ENCODE measurements at places on chromosomes 3 and 15.

GRCh38 chr15:82972990-82973389, 13.0 kb upstream of the RAMAC start:
- DNase-seq = no peak

- DNase-seq = no peak
Measured at GRCh38 chr3:143511174-143511879, 336.9 kb downstream of the SLC9A9 start.

GRCh38 chr15:78063970-78064385, 13.5 kb downstream of the TBC1D2B start:
- DNase-seq = no peak

DNA sequence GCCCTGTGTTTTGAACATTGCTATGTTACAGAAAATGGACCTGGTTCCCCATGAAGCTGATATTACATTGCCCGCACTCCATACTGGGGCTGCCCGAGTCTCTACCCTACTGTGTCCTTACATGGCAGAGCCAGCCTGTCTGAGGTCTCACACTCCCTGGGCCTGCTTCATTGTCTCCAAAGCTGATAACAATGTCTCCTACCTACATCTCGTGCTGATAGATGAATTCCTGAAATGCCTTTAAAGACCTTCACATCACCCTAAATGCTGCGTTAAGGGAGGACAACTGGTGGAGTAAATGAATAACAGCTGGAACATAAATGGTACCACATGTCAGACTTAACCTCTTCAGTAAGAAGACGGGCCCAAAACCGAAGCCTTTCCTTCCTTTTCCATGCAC, 62.9 kb upstream of the PTX3 start:
- DNase-seq = no peak

DNA sequence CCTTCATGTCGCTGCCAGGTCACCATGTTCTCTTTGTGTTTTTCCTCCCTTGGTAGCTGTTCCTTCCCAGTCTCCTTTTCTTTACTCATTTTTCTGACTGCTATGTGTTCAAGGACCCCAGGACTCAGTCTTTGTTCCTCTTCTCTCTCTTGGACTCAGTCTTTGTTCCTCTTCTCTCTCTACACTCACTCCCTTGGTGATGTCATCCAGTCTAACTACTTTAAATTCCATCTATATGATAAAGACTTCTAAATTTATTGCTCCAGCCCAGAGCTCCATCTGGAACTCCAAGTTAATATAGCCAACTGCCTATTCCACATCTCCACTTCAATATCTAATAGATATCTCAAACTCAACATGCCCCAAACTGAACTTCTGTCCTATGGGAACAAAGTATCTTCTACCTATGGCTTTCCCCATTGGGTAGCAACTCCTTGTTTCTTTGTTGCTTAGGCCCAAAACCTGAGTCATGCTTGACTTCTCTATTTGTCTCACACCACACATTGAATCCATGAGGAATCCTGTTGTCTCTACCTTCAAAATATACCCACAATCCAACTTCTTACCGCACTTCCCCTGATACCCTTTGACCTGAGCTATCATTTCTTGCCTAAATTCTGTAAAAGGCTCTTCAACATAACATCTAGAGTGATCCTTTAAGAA, 4.9 kb upstream of the DYNC1LI1 start:
- no peak for DNase-seq

- no peak for DNase-seq
Measured at GRCh38 chr15:94882071-94882712, 650.8 kb downstream of the MCTP2 start.

DNA sequence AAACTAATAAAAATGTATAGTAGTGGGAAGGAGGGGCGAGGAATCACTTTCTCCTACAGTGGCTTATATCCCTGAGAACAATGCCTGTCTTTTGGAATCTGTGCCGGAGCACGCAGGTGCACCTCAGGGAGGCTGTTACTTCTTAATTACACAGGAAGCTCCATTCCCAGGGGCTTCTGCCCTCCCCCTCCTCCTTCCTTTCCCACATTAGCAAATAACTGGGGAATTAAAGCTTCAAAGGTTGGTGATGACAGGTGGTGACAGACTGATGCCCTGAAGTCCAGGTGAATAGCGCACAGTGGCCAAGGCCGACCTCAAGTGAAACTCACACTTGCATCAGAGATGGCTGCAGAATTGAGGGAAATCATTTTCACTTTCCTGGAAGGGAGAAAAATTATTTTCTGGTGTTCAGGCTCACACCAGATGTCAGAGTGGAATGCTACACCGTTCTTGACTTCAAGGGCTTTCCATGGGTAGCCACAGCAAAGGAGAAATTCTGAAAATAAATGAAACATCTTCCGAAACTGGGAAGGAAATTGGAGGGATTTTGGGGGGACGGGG, 3.7 kb downstream of the GRAMD2A start:
- DNase-seq = no peak

DNA sequence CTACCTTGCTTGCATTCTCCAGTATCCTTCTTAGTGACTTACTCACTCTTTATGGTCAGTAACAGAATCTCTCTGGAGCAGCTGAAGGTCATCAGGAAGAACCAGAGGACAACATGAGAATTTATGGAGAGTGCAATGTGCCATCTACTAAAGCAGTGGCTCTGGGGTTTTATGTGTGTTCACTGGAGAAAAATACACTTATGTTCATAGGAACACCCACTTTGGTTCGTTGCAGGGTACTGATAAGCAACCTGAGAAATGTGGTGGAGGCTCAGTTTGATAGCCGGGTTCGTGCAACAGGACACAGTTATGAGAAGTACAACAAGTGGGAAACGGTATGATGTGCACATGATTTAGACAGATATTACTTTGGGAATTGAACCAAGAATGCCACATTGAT, 12.8 kb downstream of the CPB1 start:
- DNase-seq = no peak

DNA sequence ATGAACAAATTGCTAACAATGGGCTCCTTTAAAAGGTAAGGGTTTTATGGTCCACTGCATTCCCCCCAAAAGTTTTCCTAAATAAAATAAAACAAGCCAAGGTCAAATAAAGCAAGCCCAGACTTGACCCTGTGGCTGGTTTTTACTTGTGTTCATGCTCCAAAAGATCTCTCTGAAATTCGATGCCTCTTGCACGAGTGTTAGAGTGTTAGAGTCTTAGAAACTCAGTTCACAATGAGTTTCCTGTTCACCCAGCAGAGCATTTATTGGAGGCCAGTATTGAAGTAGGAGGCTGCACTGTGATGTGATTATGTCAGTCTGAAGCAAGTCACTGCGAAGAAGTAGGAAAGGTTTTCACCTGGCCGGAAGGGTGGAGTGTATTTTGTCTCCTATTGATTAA, 59.9 kb upstream of the LRTM1 start:
- DNase-seq = no peak

GRCh38 chr15:50148362-50148963, 29.4 kb upstream of the ATP8B4 start:
- DNase-seq = no peak

- DNase-seq = no peak
Measured at GRCh38 chr15:69997813-69998212, 99.9 kb downstream of the TLE3 start.

DNA sequence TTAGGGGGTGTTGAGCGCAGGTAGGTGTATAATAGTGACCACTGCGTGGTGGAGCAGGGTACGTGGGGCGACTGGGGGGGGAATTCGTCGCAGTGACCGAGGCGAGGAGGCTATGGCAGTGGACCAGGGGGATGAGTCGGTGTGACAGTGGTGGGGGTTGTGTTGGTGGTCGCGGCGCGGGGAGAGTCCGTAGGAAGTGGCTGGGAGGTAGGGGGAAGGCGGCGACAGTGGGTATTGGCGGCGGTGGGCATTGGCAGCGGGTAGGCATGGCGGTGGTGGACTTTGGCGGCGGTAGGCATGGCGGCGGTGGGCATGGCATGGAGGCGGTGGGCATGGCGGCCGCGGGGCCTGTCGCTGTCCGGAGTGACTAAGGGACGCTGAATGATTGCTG, 739 bp downstream of the SNRPN start:
- DNase-seq = no peak

DNA sequence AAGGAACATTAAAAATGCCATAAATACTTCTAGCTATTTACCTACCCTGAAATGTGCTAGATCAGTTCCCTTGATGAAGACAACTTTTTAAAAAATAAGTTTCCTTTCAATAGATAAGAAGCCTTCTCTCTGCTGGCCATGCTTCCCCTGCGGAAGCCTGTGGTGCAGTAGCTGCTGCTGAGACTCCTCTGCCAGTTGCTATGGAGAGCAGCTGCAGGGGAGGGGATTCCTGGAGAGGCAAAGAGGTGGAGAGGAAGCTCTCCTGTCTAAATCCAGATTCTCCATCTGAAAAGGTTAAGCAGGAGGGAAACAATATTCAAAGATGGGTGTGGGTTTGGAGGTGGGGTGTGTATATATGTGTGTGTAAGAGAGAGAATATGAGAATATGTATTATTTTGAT, 69.8 kb upstream of the BFSP2 start:
- no peak for DNase-seq

Measured in CD4-positive, alpha-beta T cell treated with Interferon alpha-2 for 1 hour (primary cell).